NCI-H1694 treated with DMSO at 0.1 percent for 48 hours (cell line): ENCODE measurements at places on chromosomes 4 and X.

GRCh38 chrX:41692162-41692749, 3.5 kb downstream of the GPR34 start:
- no peak for DNase-seq

DNA sequence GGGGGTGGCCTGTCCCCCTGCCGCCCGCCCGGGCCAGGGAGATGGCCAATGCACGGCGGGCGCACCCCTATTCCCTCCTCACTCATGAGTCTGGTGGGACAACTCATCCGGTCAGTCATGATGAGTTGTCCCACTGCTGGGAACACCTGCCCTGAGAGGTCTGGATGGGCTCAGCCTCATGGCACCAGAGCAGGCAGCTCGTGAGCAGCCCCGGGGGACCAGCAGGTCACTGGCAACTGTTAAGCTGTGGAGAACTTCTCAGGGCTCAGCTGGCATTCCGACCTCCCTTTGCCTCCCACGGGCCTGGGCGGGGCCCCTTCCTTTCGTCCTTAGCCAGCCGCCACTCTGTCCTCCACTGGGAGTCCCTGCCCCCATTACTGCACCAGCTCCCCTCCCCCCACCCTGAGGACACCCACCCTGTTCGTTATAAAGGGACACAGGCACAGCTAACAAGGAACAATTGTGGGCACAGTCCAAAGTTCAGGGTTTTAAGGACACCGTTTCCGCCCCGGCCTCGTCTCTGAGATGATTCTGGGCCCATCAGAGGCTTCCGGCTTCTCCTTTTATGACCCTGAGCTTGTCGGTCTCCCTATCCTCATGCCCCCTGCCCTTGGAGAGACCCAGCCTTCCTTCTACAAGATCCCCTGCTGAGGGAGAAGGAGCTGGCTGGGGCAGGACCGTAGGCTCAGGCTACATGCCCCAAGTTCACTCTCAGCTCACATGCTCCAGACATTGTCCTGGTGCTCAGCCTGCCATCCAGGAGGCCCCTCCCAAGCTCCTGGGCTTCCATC, 14.6 kb upstream of the KIAA0232 start:
- DNase-seq, result no peak

DNA sequence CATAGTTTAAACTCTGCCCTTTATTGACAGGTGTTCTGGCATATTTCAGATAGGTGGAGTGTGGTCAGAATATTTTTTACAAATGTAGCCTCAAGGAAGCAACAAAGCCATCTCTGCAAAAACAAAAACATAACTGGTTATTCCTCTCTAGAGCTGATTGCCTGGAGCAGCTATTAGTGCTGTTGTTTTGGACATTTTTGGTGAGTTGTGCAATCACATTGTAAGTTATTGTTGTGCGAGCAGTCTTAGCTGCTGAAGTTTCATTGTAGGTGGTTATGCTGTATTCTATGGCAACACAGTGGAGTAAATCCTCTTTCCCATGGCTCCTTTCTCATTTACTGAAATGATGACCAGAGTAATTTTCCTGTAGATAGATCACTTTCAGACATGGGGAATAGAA, 1413.0 kb downstream of the PCDH7 start:
- DNase-seq, result no peak

DNA sequence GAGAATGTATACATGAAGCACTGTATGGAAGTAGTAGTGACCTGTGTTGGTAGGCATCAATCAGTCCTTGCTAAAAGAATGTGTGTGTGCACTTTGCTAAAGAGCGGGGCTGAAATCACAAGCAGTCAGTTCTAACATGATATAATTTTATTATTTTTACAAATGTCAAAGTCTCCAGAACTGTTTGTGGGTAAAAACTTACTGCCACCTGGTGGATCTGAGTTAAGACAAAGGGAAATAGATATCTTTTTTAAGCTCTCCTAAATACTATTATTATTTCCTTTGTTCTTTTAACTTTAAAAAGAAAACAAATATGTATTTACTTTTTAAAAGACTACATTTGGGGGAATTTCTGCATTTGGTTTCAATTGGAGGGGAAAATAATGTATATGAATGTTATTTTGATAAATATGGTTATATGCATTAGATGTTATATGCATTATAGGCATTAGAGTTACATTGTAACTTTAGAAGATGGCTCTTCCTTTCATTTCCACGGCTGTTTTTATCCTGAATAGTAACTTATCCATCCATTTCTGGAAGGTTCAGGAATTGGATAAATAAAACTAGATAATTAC, 7.8 kb upstream of the CLOCK start:
- DNase-seq, result peak; percentile 0

GRCh38 chrX:1910207-1910470, 295.3 kb downstream of the ASMT start:
- DNase-seq, result no peak

GRCh38 chrX:109299091-109299490, 182.8 kb downstream of the GUCY2F start:
- no peak for DNase-seq

GRCh38 chrX:109441266-109441665, 40.6 kb downstream of the GUCY2F start:
- no peak for DNase-seq

DNA sequence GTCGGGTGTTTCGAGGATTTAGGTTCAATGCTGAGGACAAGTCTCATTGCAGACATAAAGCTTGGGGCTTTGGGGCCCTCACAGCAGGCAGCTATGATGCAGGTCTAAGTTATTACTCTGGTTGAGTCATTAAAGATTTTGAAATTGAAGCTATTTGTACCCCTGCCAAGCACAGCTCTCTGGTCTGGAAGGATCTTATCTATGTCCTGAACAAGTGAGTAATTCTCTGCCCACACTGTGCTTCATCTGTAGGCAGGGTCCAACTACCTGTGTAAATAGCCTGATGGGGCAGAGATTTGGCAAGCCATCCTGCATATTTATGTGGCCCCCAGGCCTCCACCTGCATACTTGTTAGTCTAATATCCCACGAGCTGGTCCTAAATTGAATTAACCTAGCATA, 41.4 kb upstream of the MAGEA4 start:
- no peak for DNase-seq

DNA sequence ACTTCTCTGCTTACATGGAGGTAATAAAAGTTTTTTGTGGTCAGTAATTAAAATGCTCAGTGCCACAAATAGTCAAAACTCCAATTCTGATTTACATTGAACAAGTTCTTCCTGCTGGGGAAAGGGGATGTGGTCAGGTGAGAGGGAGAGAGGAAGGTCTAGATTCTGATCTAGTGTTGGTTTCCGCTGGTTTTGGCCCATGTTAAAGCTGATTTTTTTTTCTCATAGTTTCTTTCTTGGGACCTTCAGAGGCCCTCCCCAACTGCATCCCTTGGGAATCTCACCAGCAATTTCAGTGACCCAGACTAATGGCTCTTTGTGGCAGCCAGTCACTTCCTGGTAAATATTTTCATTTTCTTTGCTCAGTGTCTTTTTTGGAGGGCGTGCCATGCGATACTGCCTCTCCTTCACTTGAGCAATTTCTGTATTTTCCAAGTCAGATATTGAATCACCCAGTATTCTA, 332.7 kb downstream of the RAPGEF2 start:
- no peak for DNase-seq

- DNase-seq, result no peak
These were observed 2.9 kb downstream of the PDGFRA start for GRCh38 chr4:54231768-54232688.

DNA sequence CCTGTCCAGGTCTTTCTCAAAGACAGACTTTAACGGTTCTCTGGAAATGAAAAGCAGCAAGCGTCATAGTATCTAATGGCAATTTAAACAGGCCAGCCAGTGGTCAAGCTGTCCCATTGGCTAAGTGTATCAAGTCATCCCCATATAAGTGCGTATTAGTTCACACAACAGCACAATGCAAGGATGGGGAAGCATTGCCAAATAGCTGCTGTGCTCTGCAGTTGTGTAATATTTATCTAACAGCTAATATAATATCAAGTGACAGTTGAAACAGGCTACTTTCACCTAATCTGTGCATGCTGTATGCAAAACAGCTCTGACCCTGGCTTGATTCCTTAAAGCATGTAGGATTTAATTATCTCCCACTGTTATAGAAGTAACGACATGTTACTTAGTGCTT, 134.8 kb upstream of the PPARGC1A start:
- no peak for DNase-seq

- no peak for DNase-seq
These were observed 223.3 kb upstream of the MAGEB2 start for GRCh38 chrX:29992083-29992482.

GRCh38 chrX:19746919-19747651, 140.3 kb downstream of the SH3KBP1 start:
- DNase-seq, result no peak

GRCh38 chr4:7427831-7428260, 6.9 kb downstream of the PSAPL1 start:
- no peak for DNase-seq

DNA sequence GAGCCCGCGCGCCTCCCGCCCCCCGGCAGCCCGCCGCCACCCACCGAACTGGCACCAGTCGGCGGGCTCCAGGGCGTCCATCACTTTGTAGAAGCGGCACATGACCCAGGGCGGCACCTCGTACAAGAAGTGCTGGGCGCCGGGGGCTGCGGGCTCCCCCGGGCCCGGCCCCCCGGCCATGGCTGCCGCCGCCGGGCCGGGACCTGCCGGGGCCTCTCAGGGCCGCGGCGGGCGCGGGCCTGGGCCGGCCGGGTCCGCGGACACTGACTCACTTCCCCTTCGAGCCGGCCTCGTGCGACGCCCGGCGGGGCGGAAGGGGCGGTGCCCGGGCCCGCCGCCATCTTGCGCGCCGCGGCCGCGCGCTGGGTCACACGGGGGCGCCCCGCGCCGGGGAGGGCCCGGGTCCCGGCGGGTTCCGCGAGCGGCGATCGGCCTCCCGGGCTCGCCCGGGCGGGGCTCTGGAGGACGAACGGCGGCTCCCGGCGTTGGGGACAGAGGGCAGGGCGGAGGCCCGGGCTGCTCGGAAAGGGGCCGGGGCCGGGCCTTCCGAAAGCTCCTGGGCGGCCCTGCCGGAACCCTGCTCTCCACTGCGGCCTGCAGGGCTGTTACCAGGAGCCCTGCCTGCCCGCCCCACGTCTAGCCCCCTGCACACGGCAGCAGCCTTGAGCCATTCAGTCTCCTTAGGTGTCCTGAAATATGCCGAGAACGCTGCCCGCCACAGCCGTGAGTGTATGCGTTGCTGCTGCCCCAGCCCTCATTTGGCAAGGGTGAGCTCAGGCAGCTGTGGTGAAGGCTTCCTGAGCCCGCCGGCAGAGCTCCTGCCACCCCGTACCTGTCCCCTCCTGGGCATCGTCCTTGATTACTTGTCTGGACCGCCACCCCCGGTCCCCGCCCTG, at the start of gene IRAK1:
TSS of gene IRAK1 (minus strand) at position 270 of the 896 bp plus-strand sequence. CDS start at position 180, 90 bp downstream.
- no peak for DNase-seq

- DNase-seq, result no peak
These were observed 56.8 kb upstream of the PLS3 start for GRCh38 chrX:115504167-115504566.

GRCh38 chrX:54422168-54422567, 18.0 kb upstream of the TSR2 start:
- no peak for DNase-seq

- no peak for DNase-seq
These were observed 2.2 kb downstream of the PCDH10 start for GRCh38 chr4:133151341-133151690.

DNA sequence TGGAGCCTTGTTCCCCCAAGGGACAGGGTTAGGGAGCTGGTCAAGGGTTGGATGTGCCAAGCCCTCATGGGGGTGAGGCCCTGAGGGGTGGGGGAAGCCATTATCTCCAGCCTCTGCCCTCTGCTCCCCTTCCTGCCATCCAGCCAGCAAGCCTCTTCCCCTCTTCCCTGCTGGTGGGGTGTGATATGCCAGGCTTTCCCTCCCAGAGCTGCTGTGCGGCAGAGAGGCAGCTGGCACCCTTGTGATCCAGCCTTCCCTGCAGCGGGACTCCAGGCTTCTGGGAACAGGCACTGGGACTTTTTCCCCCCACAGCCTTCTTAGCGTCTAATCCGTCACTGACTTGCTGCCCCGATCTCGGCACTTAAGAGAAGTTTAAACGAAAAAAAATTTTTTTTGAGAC, 6.3 kb downstream of the SSR4 start:
- peak; percentile 40 for DNase-seq

DNA sequence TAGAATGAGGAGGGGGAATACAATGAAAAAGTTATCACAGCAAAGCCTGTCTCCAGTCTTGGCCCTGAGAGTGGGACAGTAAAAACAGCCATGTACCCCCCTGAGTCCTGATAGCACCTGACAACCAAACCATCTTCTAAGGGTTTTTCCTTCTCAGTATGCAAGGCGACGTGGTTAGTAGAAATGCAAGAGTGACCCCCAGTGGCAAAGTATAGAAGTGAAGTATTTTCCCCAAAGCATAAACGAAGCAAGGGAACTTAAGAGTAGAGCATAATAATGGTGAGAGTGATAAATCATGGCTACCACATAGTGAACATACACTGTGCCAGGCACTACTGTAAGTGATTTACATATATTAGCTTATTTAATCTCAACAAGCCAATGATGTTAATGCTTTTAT, 52.8 kb downstream of the FAM47C start:
- peak; percentile 40 for DNase-seq

DNA sequence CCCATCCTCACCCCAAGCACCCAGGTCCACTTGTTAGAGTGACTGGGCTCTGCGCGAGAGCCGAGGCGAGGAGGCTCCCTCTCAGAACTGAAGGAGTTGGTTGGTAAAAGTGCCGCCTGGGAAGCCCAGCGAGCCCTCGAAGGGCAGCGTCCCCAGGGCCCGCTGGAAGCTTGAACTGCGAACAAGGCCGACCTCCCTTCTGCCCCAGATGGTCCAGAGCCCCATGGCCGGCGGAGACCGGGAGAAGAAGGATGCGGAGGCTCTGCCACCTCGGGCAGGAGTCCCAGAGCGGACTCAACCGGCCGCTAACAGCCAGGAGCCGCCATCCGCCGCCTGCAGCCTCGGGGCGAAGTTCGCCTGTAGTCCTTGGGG, 116.3 kb upstream of the TEX13C start:
- DNase-seq, result no peak

GRCh38 chrX:105648732-105649131, 173.6 kb upstream of the NRK start:
- DNase-seq, result no peak

- no peak for DNase-seq
These were observed 547.0 kb upstream of the NDST4 start for GRCh38 chr4:115660465-115660864.

- no peak for DNase-seq
These were observed 118.0 kb upstream of the GPC4 start for GRCh38 chrX:133533249-133533648.

- no peak for DNase-seq
These were observed 88.3 kb downstream of the EVC2 start for GRCh38 chr4:5619913-5620625.

DNA sequence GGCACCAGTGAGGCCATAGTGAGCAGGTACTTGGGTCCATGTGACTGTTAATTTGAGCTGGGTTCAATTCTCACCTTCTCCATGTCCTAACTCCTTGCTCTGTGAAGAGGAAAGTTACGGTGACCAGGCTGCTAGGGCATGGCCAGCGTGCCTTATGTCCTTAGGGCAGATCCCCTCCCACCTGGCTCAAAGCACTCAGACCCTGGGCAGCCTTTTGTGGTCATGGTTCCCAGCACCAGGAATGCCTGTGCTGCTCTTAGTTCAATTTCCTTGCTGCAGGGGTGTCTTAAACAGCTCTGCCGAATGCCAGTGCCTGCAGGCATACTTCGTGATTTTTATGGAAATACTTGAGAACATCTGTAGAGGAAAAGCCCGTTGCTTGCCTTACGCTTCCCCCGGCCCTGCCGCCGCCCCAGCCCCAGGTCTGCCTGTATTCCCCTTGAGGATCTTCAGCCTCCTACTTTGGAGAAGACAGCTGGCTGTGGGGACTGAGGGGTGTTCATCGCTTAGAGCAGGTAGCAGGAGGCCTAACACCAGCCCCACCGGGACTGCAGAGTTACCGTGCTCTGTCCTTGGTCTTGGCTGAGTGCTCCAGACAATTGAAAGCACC, 3.1 kb upstream of the CDK16 start:
- DNase-seq, result no peak

GRCh38 chrX:41085512-41085877, 250 bp downstream of the USP9X start:
- DNase-seq, result peak; percentile 43
